Anterior cingulate cortex (tissue), 58 donors: ENCODE measurements at places on chromosomes 4 and X.
A peak's percentile ranks its signal among the peaks of the same experiment; 100 is the strongest.

- peak; percentile 75 for DNase-seq
Observed at GRCh38 chrX:54357414-54358377, at the start of gene WNK3. TSS of gene WNK3 (minus strand) at chrX:54358046.

- DNase-seq: no peak
Observed at GRCh38 chr4:87856816-87857215, 24.0 kb downstream of the MEPE start.

GRCh38 chr4:28976369-28976768 is 1743.8 kb upstream of the PCDH7 start:
- DNase-seq: no peak

- no peak for DNase-seq
Observed at GRCh38 chr4:86841309-86841708, 7.9 kb downstream of the SLC10A6 start.

DNA sequence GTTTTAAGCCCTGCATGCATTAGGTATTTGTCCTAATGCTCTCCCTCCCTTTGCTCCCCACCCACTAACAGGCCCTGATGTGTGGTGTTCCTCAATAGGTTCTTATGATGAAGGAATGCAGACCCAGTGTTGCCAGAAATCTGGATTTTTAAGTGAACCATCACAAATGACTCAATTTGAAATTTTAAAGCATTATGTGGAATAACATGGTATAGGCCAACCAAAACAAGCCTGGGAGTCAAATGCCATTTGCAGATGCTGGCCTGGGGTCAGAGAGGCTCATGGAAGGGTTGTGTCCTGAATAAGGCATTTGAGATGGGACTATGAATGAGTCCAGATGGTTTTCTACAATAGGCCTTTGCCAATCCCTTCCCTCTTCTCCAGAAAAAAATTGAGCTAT is 179.6 kb downstream of the SHROOM3 start:
- DNase-seq: no peak

- no peak for DNase-seq
Observed at GRCh38 chr4:76554630-76555029, 119.6 kb downstream of the SHROOM3 start.

GRCh38 chr4:132991111-132991510 is 158.0 kb upstream of the PCDH10 start:
- no peak for DNase-seq

- no peak for DNase-seq
Observed at GRCh38 chr4:42329421-42329820, 67.9 kb upstream of the SHISA3 start.
